ENCODE measurements at places on chromosomes 13 and 19. TPM values are rescaled to one million over a fixed set of nuclear protein-coding genes. Genes with fewer than 3 reads are reported as not detected.

DNA sequence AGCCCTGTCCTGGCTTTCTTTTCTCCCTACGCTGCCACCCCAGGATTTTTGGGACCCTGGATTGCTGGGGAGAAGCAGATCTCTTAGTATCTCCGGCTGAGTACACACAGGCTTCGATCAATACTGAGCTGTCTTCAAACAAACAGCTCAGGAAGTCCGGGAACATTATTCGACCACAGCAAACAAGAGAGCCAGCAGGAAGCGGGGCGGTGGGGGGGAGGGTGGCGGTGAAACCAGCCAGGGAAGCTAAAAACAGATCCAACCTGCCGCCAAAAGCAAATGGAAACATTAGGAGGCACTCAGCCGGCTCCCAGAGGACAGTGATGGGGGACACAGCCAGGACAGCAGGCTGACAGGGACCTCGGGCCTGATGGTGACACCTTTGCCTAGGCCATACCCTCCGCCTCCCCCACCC is 12.2 kb upstream of the BCAM start:
- no peak overlapping the region for H3K4me3 ChIP-seq
- peak overlapping the region; percentile 81 for H3K27ac ChIP-seq
- H3K27me3 ChIP-seq = no peaks in the 10 kb centered on the region
- no peaks in the 10 kb centered on the region for H3K36me3 ChIP-seq
- H3K4me1 ChIP-seq = peaks cover 9% of the 10 kb centered on the region

GRCh38 chr13:102993348-102993747 is 72.9 kb downstream of the SLC10A2 start:
- H3K4me1 ChIP-seq = no peaks in the 10 kb centered on the region
- DNase-seq = no peak
- H3K4me3 ChIP-seq = no peak overlapping the region

DNA sequence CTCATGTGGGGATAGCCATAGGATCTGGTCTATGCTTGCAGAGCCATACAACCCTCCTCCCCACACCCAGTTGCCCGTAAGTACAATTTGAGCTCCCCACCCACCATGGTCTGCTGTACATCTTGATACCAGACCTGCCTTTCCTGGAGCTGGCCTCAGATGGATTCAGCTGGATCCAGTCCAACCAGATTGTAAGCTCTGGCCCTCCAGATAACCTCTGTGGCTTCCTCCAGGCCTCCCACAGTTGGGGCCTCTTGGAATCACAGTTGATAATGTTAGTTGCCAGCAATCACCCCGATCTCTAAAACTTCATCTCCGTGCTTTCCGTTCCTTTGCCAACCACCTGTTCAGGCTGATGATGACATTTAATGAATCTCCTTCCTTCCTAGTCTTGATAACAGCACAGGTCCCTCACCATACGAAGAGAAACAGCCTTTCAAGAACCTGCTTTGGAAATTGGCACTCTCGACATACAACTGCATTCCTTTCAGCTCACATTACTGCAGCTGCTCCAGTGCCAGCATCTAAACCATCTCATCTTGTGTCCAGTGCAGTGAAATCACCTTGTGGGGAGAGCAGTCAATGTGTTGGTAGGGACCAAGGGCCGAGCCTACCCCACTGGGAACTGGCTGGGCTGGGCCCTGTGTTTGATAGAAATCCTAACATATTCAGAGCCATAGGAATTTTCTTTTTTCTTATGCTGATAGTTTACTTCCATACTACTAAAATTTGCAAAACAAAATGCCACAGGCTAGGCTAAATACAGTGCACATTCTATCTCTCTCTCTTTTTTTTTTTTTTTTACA is 15.1 kb upstream of the FOXO1 start:
- H3K36me3 ChIP-seq = no peaks in the 10 kb centered on the region
- peak overlapping the region; percentile 61 for H3K27ac ChIP-seq
- DNase-seq = peak; percentile 28
- no peak overlapping the region for H3K4me3 ChIP-seq
- peaks cover 13% of the 10 kb centered on the region for H3K4me1 ChIP-seq

The OR7D2 gene
- 0.13 TPM for total RNA-seq

GRCh38 chr13:33913829-33914228 is 95.9 kb downstream of the RFC3 start:
- H3K4me3 ChIP-seq = no peak overlapping the region
- no peak overlapping the region for H3K27ac ChIP-seq
- H3K36me3 ChIP-seq = no peaks in the 10 kb centered on the region
- no peaks in the 10 kb centered on the region for H3K4me1 ChIP-seq
- DNase-seq = no peak

DNA sequence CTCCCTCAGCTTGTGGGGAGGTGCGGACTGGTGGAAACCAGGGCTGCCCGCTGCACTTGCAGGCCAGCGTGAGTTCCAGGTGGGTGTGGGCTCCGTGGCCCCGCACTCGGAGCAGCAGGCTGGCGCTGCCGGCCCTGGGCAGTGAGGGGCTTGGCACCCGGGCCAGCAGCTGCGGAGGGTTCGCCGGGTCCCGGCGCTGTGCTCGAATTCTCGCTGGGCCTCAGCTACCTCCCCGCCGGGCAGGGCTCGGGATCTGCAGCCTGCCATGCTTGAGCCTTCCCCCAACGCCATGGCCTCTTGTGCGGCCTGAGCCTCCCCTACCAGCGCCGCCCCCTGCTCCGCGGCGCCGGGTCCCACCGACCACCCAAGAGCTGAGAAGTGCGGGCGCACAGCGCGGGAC is 71.6 kb upstream of the ADGRL1 start:
- DNase-seq = no peak
- H3K27me3 ChIP-seq = no peaks in the 10 kb centered on the region
- H3K4me1 ChIP-seq = no peaks in the 10 kb centered on the region
- no peak overlapping the region for H3K27ac ChIP-seq

The SMIM24 gene
- not detected for total RNA-seq

GRCh38 chr19:16611121-16611520 is 16.9 kb downstream of the MED26 start:
- peaks cover 65% of the 10 kb centered on the region for H3K4me1 ChIP-seq
- H3K36me3 ChIP-seq = no peaks in the 10 kb centered on the region
- DNase-seq = no peak
- H3K27me3 ChIP-seq = no peaks in the 10 kb centered on the region
- H3K27ac ChIP-seq = peak overlapping the region; percentile 79

GRCh38 chr19:39524495-39524894 is 8.2 kb downstream of the EID2B start:
- H3K4me1 ChIP-seq = no peaks in the 10 kb centered on the region
- no peak overlapping the region for H3K4me3 ChIP-seq
- H3K27ac ChIP-seq = no peak overlapping the region
- no peaks in the 10 kb centered on the region for H3K36me3 ChIP-seq

The STOML3 gene
- not detected for total RNA-seq

- H3K4me3 ChIP-seq = no peak overlapping the region
- DNase-seq = no peak
- H3K36me3 ChIP-seq = no peaks in the 10 kb centered on the region
- H3K27me3 ChIP-seq = no peaks in the 10 kb centered on the region
- no peaks in the 10 kb centered on the region for H3K4me1 ChIP-seq
Measured at GRCh38 chr13:90171649-90172048, 1175.8 kb upstream of the MIR17HG start.

DNA sequence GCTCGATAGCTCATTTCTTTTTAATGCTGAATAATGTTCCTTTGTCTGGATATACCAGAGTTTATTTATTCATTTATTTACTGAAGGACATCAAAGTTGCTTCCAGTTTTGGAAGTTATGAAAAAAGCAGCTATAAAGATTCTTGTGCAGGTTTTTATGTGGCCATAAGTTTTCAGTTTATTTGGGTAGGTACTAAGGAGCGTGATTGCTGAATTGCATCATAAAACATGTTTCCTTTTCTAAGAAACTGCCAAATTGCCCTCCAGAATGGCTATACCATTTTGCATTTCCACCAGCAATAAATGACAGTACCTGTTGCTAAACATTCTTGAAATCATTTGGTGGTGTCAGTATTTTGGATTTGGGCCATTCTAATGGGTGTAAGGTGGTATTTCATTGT is 1067.7 kb upstream of the SPRY2 start:
- H3K4me1 ChIP-seq = no peaks in the 10 kb centered on the region
- H3K27ac ChIP-seq = no peak overlapping the region
- H3K36me3 ChIP-seq = no peaks in the 10 kb centered on the region
- DNase-seq = no peak

- no peak overlapping the region for H3K4me3 ChIP-seq
- no peak for DNase-seq
- H3K27ac ChIP-seq = no peak overlapping the region
- H3K27me3 ChIP-seq = no peaks in the 10 kb centered on the region
Measured at GRCh38 chr13:108903613-108904012, 274.2 kb downstream of the MYO16 start.

DNA sequence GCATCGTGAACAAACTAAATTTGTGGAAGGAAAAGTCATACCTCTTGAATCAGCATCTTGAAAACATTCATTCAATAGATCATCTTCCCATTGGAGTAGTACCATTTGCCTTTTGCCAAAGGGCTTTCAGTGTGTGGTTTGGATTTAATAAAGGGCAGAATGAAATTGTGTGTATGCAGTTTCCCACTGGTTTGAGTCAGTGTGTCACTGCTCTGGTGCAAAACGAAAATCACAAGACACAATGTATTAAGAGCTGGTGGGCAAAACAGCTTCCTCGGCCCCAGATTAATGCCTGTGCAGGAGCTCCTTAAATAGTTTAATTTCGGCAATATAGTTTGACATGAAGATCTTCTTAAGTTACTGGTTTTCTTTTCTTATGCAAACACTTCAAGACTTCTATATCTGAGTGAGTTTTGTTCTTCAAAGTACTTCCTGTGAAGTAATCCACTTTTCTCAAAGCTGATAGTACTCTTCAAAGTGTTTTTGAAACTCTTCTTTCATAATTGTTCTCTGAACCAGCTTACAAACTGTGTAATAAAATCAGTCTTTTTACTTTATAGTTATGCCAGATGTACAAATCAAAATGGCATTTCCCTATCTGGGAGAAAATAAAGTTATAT is 32.1 kb downstream of the RASL11A start:
- H3K4me1 ChIP-seq = no peaks in the 10 kb centered on the region
- no peak overlapping the region for H3K4me3 ChIP-seq
- no peak for DNase-seq

GRCh38 chr13:75635828-75636435 is at the start of gene LMO7:
Gene LMO7 (plus strand): TSS chr13:75636330. CDS start chr13:75636658, 328 bp downstream.
- H3K36me3 ChIP-seq = no peaks in the 10 kb centered on the region
- no peak for DNase-seq
- peak within 1 kb of the TSS; percentile 23 for H3K27ac ChIP-seq
- H3K4me1 ChIP-seq = peaks cover 8% of the 10 kb centered on the region
- no peaks in the 10 kb centered on the region for H3K27me3 ChIP-seq

The ZNF823 gene
- 1.4 TPM for total RNA-seq

- no peak overlapping the region for H3K4me3 ChIP-seq
- no peaks in the 10 kb centered on the region for H3K27me3 ChIP-seq
- peak overlapping the region; percentile 94 for H3K27ac ChIP-seq
- H3K4me1 ChIP-seq = peaks cover 38% of the 10 kb centered on the region
- DNase-seq = peak; percentile 94
Measured at GRCh38 chr13:44734201-44734707, 158.1 kb upstream of the TSC22D1 start.

All from gastrocnemius medialis (tissue), 4 donors.